Renal cortex interstitium (tissue), 15 donors: ENCODE measurements at places on chromosomes 4 and X.

DNA sequence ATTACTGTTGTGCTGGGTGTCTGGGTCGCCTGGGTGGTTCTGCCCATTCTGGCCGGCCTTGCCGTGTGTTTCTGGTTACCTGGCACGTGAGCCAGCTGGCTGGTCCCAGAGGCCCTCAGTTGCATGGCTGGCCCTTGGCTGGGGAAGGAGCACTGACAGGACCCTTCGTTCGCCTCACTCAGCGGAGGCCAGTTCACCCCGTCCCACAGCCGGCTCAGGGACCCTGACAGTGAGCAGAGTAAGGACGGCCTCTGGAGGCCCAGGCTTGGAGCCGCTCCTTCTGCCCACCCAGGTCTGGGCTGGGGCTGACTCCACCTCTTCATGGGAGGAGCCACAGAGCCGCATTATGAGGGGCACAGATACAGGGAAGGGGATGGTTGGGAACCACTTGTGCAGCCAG, 20.3 kb upstream of the HGFAC start:
- no peak for DNase-seq

- DNase-seq: no peak
Observed at GRCh38 chrX:13130816-13131215, 86.4 kb upstream of the FAM9C start.

DNA sequence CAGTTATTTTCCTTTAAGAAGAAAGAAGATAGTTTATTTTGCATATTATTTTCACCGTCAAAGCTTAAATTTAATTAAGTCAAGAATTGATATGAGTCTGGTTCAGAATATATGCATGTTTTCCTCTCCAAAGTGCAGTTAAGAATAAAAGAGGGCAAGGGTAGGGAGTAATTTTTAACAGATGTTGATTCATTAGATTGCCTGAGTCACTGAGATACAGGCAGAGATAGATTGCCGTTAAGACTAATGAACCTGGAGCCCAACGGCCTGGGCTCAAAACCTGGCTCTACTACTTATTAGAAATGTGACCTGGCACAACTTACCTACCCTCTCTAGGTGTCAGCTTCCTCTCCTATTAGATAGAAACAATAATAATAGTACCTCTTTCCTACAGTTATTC, 1037.4 kb upstream of the PABPC4L start:
- no peak for DNase-seq

GRCh38 chrX:123849096-123849495, 10.8 kb upstream of the XIAP start:
- DNase-seq: no peak

DNA sequence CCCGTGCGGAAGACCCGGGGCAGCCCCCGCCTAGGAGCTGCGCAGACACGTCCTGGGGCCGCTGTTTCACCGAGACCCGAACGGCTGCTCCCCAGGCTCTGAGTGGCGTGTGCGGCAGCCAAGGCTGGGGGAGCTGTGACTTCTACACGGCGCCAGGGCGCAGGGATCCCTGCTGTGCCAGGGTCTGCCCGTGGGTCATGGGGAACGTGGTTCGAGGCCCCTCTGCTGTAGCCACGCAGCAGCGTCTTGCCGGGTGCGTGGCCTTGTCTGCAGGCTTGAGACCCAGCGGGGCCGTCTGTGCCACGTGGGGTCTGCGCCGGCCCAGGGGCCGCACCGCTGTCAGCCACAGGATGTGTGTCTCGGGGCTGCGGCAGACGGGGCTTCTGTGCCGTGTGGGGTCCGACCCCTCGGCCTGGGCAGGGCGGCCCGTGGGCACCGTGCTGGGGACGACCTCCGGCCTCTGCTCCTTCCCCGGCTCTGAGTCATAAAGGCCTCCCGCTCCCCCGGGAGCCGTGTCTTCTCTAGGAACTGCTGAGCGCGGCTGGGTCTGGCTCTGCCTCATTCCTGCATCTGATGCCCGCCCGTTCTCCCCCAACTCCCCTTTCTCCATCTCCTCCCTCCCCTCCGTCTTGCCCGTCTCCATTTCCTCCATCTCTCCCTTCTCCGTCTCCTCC, 12.7 kb upstream of the GTPBP6 start:
- DNase-seq: no peak

GRCh38 chr4:182556580-182556979, 313.4 kb downstream of the TENM3 start:
- no peak for DNase-seq

DNA sequence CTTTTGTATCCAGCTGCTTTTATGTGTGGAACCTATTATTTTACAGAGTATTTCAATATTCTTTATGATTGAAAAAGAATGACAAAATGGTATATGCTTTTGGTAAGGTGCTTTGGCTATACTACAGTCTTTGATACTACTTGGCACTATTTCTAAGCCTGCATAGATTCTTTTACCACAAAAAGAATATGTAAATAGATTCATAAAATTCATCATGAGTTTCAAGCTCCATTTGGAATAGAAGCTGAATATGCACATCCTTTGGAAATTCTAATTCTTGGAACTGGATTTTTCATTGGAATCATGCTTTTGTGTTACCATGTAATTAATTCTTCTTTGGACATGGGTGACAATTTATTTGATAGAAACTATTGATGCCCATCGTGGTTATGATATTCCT, 60.2 kb upstream of the SYTL5 start:
- no peak for DNase-seq

DNA sequence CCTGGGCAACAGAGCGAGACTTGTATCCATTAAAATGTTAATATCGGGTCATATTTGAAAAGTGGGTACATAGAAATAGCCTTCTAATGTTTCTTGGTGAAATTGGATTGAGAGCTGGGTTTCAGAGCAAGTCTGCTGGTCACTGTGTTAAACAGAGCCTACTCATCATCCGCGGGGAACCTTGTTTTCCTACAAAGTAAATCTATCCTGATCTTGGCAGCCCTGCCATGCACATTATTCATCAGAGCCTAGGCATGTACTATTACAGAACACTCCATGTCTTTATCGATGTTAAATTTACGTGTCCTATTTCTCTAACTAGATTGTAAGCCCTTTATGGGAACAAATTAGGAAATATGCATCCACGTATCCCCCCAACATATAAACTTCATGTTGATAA, 18.7 kb downstream of the SETD7 start:
- no peak for DNase-seq

DNA sequence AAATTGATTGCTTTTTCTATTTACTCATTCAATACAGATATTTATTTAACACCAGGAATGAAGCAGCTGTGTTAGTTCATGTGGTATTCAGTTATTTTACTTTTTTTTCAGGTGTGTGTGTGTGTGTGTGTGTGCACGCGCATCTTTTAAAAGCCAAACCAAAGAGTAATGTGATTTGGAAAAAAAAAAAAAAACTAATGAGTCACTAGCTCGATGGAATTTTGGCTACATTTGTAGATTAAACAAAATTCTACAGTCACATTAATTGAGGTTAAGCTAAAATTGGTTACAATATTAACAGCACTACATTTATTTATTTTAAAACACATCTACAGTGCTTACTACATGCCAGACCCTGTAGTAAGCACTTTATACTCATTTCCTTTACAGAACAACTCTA, 66.8 kb downstream of the HHIP start:
- no peak for DNase-seq

- no peak for DNase-seq
Observed at GRCh38 chr4:134465417-134465816, 263.8 kb upstream of the PABPC4L start.

DNA sequence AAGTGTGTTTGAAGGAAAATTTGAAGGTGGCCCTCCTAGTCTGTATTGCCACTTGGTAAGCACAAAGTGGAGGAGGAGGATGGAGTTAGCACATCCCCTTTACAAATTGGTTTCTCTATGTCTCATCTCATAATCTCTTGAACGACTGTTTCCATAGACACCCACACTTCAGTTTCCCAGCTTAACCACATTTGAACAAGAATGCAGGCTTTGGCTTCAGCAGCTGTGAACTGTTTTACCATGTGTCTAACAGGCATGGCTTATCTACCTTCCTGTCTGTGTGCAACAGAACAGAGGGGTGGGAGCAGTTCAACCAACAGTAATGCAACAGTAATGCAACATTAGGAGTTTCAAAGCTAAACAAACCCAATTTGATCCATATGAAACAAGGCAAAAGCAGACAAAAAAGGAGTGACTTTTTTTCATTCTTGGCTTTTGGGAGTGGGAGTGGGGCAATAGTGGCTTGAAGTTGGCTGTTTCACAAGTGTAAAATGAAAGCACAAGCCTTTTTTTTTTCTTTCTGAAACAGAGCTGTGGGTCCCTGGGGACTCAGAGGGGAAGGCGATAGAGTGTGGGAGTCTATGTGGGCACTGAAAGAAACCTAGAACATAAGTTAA, 108.0 kb downstream of the ITM2A start:
- no peak for DNase-seq

DNA sequence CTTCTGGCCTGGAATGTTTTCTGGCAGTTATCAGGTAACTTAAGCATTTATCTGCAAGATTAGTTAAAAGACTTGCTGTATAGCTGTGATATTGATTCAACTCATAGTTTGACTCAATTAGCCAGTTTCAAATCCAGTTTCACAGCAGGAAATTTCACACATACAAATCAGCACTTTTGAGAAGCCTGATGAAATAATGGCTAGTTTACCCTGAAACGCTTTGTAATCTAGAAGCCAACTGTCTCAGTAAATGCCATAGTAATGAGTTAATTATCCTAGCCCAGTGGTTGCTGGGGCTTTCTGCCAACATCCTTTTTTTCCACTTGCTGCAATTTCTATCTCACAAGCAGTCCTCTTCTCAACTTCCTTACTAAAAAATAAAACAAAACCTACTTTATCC, 53.1 kb downstream of the ARHGEF38 start:
- no peak for DNase-seq

GRCh38 chr4:53105313-53105712, 243.2 kb downstream of the RASL11B start:
- no peak for DNase-seq

- DNase-seq: no peak
Observed at GRCh38 chr4:140090215-140090731, 63.7 kb downstream of the MAML3 start.

GRCh38 chr4:159319027-159319426, 216.1 kb downstream of the RAPGEF2 start:
- DNase-seq: no peak

GRCh38 chr4:99755223-99755944, 61.2 kb upstream of the DAPP1 start:
- no peak for DNase-seq

- DNase-seq: no peak
Observed at GRCh38 chr4:16161851-16162408, 64.3 kb downstream of the TAPT1 start.

GRCh38 chr4:169174247-169174646, 96.5 kb downstream of the SH3RF1 start:
- DNase-seq: no peak

DNA sequence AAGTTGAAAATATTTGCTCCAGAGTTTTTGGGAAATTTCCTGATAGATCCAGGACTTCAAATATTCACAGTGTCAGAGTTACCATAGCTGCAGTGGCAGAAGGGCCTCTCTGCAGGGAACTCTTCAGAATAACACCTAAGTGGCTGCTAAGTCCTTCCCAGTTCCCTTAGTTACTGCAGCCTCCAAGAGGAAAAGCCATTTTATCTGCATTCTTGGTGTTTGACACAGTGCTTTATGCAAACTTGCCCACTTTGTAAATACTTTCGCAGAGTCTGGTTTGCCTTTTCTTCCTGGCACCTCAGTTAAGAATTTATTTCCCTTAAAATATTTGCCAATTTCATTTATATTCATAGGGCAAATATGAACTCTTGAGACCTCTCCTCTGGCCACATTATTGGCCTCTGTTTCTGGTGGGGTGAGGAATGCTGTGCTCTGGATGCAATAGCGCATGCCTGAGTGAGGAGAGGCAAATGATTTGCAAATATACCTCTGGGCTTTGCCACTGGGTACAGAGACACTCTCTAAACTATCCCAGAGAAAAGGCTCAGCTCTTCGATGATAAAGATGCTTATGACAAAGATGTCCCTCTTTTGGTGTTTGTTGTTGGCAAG, 566.3 kb upstream of the NR3C2 start:
- no peak for DNase-seq

GRCh38 chrX:110161361-110161686, 156.6 kb downstream of the AMMECR1 start:
- DNase-seq: no peak

- DNase-seq: no peak
Observed at GRCh38 chr4:81522711-81523110, 51.0 kb upstream of the RASGEF1B start.

GRCh38 chrX:129980001-129980401, 2.4 kb upstream of the BCORL1 start:
- no peak for DNase-seq

DNA sequence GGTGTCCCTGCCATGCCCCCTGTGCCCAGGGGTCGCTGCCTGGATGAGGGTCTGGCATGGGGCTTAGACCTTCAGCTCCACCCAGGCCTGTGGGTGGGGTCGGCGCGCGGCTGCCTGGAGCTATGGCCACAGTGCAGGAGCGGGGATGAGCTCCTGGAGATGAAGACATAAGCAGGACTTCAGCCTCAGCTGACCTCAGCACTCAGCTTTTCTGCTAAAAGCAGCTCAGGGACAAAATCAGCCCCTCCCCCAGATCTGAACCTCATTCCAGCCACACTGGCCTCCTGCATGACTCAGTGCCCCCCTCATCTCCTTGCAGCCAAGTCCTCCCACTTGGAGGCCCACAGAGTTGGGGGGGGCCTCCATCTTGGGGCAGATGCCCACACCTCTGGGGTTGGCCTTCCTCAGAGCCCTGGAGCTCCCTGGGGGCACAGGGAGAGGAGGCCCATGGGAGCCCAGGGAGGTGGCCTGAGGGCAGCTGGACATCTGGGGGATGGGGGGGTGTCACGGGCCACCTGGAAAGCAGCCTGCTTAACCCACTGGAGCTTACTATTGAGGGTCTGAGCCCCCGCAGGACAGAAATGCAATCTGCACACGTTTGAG, 19.4 kb upstream of the CPLX1 start:
- DNase-seq: no peak

DNA sequence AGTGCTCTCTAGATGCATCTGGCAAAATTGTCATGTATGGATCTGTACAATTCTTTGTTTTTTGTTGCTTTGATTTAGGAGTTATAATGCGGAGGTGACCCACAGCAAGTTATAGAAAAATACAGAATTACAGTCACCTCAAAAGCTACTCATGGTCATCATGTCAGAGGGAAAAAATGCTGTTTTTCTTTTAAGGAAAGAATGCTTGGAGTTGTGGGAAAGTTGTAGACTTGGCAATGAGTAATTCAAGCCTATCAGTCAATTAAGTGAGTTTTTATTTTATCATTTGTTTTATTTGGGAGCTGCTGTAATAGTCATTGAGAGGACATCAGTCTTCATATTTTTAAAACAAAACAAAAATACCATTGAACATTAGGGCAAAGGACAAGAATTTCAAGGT, 16.4 kb downstream of the FHL1 start:
- DNase-seq: no peak

- no peak for DNase-seq
Observed at GRCh38 chr4:147586637-147587036, 30.6 kb upstream of the TMEM184C start.

GRCh38 chr4:101279377-101279871, 67.9 kb downstream of the PPP3CA start:
- DNase-seq: no peak

GRCh38 chr4:666822-667544, 7.1 kb downstream of the ATP5ME start:
- no peak for DNase-seq

- DNase-seq: no peak
Observed at GRCh38 chrX:11629593-11630211, 36.0 kb downstream of the ARHGAP6 start.

GRCh38 chrX:12949205-12949926, 25.5 kb upstream of the TMSB4X start:
- DNase-seq: no peak

GRCh38 chr4:156293657-156294297, 340.1 kb upstream of the CTSO start:
- peak; percentile 21 for DNase-seq

- no peak for DNase-seq
Observed at GRCh38 chr4:183532821-183533220, 28.0 kb downstream of the ING2 start.
